ENCODE measurements at places on chromosomes 6 and 20.

GRCh38 chr6:16932920-16933319 lies 168.9 kb upstream of the STMND1 start:
- no peak for DNase-seq

DNA sequence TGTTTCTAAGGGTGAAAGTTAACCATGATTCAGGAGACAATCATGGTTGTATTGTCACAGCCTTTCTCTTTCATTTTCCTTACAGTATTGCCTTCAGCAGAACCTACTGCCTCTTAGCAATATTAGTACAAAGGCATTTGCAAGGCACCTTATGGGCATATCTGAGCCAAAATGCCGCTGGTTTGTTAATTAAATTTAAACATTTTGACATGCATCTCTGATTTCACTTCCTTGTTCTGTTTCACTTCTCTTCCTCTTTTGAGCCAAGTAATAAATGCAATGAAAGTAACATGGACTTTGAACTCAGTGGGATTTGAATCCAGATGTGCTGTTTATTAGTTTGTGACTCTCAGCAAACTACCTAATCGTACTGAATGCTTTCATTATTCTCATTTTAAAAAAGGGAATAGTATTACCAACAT lies 467.4 kb upstream of the CITED2 start:
- DNase-seq = no peak

GRCh38 chr6:152948150-152948768 lies 34.6 kb downstream of the FBXO5 start:
- no peak for DNase-seq

DNA sequence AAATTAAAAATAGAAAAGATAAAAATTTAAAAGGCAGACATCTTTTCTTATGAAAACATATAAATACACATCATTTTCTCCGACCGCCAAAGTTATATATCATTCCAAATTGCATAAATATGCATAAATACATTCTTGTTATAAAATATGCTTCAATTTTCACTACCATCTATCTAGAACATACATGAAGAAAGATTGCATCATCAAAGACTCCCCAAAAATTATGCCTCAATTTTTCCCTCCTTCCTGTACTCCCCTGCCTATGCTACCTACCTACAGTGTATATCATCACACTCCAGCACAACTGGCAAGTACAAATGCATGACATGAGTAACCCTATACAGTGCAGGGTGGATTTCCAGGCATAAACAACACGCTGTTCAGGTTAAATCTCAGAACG lies 49.9 kb upstream of the TENT5A start:
- no peak for DNase-seq

DNA sequence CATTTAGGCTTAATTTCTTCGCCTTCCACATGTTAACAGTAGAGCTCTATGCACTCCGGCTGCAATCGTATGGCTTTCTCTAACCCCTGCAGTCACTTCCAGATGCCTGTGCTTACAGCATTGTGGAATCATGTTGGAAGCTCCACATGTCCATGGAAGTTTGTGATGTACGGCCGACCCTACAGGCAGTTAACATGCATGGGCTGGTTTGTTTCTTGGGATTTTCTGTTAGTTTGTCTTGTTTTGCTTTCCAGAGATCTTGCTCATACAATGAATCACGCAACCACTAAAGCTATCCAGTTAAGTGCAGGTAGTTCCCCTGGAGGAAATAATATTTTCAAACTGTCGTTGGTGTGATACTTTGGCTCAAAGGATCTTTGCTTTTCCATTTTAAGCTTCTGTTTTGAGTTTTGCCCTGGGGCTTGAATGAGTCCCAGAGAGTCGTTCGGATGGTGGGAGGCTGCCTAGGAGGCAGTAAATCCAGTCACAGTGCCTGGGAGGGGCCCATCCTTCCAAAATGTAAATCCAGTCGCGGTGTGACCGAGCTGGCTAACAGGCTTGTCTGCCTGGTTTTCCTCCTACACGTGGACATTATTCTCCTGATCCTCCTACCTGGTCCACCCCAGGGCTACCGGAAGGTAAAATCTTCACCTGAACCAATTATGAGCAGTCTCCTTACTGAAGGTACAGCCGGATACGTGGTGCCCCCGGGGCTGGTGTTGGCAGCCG lies 225.9 kb downstream of the SMOC2 start:
- no peak for DNase-seq

DNA sequence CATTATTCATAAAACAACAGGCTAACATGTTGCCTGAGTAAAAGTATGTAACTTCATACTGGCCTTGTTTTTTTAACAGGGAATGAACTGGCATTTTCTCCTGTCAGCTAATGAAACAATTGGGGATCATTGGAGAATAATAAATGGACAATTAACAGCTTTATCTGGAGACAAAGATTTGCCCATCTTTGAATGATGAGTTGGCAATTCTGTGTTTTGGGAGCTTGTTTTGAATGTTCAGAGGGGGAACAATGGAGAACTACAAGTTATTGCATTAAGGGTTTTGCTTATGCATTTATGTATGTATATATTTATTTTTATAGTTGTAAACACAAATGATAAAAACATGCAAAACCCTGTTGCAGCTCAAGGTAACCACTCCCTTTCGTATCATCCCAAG lies 150.3 kb downstream of the CBLN4 start:
- no peak for DNase-seq

DNA sequence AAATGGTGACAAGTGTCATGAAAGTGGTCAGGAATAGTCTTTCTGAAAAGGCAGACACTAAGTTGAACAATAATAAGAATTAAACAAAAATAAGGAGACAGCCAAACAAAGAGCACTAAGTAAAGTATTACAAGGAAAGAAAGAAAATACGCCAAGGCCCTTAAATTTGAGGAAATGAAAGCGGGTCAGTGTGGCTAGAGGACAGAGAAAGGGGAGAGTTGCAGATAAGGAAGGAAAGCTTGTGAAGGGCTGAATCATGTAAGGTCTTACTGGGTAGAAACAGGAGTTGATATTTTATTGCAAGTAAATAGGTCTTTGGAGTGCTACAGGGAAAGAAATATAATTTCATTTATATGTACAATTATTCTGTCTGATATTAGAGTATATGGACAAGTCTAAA lies 732.1 kb downstream of the EPHA7 start:
- DNase-seq = no peak

GRCh38 chr6:153135681-153136080 lies 4.6 kb upstream of the RGS17 start:
- no peak for DNase-seq

- DNase-seq = no peak
These were observed 18.9 kb downstream of the PKIG start for GRCh38 chr20:44601236-44601671.

DNA sequence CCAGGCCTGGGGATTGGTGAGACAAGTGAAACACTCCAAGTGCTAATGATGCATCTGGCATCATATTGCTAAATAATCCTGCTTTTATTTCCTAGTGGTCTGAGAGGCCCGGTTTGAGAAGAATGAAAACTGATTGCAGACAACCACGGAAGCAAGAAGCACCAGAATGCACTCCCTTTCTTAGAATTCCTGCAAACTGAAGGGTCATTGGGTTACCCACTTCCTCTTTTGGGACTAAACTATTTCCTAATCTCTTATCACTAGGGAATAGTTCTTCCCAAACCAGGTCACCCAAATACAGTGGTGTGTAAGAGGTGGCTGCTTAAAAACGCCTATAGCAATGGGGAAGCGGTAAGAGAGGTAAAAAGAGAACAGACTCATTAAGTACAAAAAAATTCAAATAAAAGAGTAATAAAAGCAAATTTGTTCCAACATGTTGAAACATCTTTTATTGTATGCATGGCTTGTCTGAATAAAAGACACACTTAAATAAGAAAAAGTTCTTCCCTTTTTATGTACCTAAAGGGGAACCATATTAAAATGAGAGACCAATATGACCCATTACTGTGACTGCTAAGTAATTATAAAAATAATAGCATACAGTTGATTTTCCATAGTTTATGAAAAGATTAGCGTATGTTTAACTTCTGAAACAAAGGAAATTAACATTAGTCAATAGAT lies 125.8 kb downstream of the MYB start:
- no peak for DNase-seq

GRCh38 chr6:28537065-28537464 lies 11.4 kb downstream of the GPX5 start:
- DNase-seq = no peak

DNA sequence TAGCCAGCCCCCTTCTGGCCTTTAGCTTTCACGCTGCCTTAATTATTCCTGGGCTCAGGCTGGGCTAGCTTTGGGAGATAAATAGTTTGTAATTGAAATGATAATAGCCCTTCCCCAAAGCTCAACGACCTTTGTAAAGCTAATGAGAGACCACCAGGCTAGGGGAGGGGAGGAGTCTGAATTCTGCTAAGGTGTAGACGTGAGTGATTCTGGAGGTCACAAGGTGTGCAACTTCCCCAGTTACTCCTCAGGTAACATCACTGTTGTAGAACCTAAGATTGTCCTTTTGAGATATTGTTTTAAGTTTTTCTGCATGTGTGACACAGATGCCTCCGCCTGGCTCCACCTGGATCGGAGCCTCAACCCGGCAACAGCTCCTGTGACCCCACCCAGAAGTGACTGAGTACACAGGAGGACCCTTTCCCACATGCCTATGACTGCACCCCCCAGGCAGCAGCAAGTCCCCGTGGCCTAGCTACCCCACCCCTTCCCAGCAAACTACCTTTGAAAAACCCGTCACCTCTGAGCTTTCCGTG lies 5.8 kb upstream of the GPR31 start:
- DNase-seq = no peak

- DNase-seq = no peak
These were observed 30.2 kb upstream of the MRGBP start for GRCh38 chr20:62766071-62766450.

DNA sequence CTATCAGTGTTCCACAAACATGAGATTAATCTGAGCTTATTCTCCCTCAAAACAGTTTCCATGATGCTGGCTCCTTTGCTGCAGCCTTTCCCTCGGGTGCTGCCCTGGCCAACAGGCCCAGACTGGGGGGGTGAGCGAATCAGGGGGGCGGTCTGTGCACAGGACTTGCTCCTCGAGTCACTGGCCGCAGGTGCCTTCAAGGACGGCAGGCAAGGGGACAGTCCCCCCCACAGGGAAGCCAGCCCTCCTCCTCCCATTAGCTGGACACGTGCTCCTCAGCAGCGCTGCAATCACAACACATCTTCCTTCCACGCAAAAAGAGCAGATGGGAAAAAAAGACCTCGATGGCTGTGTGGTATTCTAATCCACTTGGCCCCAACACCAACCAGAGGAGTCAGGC lies 10.0 kb downstream of the YTHDF1 start:
- DNase-seq = no peak

DNA sequence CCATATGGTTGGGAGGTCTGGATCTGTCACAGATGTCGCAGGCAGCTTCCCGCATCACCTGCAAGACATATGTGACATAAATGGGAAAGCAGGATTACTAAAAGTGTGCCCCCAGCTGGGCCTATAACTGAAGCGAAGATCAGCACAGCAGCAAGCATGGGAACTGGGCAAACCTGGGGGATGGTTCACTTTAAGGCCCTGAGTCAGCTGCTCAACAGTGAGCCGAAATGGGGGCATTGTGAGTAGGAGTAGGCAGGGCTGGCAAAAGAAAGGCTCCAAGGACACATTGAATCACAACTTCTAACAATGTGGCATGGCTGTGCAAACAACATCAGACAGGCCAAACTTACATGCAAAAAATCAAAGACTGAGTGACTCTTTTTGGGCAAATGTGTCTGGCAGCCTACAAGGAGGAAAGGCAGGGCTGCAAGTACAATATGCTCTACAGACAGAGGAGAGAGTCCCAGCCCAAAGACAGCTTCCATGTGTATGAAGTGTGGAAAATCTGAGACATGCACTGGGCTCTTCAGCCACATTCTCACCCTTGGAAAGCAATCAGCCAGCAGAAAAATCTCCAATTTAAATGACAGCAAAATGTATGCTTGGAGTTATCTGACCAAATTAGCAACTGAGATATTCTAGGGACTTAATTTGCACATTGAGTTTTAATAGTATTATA lies 531.0 kb upstream of the MMS22L start:
- no peak for DNase-seq

- no peak for DNase-seq
These were observed 14.3 kb downstream of the PRPH2 start for GRCh38 chr6:42708096-42708495.

GRCh38 chr6:145887969-145888368 lies 73.4 kb upstream of the FBXO30 start:
- no peak for DNase-seq

DNA sequence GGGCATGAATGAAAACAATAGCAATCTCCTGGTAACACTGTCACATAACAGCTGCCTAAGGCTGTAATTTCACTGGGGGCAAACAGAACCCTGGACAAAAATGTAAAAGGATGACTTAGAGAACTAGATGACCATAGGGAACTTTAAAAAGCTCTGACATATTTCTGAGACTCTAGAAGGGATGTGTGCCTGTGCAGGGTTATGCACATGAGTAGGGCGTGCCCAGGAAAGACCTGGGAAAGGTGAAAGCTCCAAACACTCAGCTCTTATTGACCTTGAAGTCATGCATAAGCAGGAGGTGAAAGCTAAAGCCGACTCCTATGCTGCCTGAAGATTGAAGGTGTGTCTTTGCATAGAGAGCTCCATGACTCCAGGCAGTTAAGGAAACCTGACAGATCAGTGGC lies 118.4 kb upstream of the BTBD3 start:
- DNase-seq = no peak

- no peak for DNase-seq
These were observed 3.8 kb downstream of the TBC1D32 start for GRCh38 chr6:121330516-121330915.

DNA sequence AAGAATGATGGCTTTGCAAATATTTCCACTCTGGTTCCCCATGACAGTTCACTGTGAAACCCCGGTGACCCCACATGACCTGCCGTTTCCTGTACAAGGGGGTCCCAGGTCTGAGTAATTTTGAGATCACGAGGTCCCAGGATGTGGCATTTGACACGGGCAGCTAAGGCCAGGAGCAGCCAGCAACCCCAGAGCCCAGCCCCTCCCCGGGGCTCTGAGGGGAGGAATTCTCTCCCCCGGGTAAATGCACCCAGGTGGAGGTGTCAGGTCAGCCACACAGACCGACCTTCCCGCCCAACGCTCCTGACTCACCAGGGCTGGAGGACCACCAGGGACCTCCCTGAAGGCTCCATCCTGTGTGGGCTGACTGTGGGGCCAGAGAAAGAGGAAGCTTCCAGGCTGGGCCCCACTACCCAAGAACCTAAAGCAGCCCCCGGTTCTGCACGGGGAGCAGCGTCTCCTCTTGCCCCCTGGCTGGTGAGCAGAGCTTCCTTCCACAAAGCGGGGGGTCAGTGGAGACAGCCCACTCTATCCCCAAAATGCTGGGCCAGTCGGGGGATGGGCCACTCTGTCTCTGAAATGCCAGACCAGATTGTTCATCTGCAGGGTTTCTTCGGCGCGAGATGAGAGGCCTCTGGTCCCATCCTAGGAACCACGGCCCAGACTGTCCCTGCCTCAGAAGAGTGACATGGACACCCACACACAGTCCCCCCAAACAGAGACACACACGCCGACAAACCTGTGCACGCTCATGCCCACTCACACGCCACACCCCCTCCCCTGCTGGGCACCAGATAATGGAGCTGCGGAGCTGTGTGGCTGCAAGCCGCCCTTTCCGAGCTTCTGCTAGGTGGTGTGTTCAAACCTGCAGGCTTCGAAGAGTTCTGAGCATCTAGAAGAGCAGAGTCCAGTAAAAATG lies 23.4 kb upstream of the SLCO4A1 start:
- no peak for DNase-seq

All from DMS153 (cell line).